ENCODE measurements at places on chromosomes 4 and X.

DNA sequence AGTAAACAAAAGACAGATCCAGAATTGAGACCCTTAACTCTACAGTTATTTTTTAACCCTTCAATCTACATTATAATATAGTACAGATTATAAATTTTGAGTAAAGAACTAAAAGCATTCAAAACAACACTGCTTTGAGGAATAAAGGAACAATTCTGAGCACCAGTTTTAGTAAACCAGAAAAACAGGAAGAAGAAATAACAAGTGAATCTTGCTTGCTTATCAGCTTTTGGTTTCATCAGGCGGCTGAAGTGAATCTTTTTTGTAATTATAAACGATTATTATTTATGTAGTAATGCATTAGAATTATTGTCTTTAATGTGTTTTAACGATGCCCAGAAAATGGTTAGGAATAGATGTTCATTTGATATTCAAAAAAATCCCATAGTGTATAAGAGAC, 305.4 kb downstream of the ARAP2 start:
- no peak for DNase-seq

GRCh38 chr4:88646528-88647280, 50.9 kb downstream of the NAP1L5 start:
- DNase-seq = peak; percentile 76

DNA sequence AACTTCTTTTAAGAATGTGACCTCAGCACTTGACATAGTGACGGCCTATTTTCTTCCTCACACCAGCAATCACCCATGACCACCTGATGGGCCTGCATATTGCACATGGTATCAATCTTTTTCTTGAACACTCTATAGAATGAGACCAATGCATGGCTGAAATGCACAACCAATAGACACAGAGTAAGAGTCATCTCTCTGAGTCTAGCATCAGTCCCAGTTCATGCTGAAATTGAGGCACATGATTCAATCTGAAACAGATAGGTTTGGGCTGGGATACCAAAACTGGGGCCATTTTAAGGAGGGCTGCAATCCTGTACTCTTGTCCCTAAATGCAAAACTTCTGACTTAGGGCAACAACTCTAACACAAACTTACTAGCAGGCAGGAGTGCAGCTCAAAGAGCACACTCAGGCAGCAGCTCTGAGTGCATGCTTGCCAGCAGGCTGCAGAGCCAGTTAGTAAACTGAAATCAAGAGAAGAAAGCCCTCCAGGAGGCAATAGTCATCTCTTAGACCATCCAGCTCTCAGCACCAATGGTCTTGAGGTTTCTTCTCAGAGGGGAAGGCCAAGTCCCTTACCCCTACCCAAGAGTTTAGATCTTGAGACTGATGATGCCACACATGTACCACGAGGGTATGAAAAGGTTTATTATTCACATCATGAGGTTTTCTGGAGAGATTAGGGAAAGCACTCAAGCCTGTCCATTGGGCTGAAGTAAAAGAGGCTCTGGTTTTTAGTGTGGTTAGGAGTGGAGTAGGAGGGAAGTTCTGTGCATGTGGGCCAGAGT, 24.7 kb upstream of the GPR101 start:
- DNase-seq = no peak

DNA sequence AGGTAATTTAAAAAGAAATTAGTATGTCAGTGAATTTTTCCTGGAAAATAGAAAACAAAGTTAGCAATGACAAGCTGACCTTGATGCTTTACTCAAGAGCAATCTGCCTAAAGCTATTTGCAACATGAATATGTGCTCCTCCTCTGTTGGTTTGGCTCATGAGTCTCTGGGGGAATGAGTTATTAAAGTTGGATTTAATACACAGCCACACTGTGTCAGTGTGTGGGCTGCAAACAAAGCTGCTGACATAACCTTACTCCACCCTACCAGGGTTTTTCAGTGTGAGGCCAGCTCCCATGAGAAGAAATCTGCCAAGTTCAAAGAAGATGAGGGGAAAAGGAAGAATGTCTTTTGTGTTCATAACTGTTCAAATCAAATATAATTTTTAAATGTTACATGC, 280.5 kb downstream of the TLL1 start:
- no peak for DNase-seq

DNA sequence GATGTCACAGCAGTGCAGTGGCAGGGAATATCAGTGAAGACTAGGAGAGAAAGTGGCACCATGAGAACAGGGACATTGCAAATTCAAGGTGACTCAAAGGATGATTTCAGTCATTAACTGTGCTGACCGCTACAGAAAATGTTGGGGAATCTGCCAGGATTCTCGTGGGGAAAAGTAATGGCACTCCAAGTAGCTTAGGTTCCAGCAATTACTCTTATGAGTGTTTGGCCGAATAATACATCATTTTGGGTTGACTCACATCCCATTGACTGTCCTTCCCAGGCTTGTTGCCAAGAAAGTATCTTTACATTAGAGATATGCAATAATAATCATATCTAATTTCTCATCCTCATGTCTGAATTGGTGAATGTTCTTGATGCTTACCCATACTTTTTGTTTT, 1411.1 kb upstream of the PCDH7 start:
- DNase-seq = no peak

GRCh38 chr4:148735432-148736155, 293.4 kb upstream of the NR3C2 start:
- no peak for DNase-seq

GRCh38 chr4:52643785-52644244, 15.3 kb downstream of the USP46 start:
- DNase-seq = no peak

DNA sequence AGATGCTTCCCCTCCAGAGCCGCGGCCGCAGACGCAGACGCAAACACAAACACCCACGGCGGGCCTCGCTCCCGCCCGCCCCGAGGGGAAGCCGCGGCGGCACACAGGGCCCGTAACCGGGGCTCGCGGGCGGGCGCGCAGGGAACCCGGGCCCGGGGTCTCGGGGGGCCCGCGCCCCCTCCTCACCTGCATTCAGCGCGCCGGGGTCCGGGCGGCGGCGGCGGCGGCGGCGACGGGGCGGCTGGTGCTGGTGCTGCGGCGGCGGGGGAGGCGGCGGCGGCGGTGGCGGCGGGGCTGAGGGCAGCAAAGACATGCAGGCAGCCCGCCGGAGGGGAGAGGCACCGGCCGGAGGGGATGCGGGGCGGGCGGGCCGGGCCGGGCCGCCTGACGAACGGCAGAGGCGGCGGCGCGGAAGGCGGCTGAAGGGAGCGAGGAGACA, 255 bp upstream of the CNOT6L start:
- DNase-seq = no peak

DNA sequence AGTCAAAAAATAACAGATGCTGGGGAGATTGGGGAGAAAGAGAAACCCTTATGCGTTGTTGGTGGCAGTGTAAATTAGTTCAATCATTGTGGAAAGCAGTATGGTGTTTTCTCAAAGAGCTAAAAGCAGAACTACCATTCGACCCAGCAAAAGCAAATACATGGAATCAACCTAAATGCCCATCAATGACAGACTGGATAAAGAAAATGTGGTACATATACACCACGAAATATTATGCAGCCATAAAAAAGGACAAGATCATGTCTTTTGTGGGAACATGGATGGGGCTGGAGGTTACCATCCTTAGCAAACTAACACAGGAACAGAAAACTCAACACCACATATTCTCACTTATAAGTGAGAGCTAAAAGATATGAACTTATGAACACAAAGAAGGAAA, 188.9 kb downstream of the CAMK2D start:
- no peak for DNase-seq

DNA sequence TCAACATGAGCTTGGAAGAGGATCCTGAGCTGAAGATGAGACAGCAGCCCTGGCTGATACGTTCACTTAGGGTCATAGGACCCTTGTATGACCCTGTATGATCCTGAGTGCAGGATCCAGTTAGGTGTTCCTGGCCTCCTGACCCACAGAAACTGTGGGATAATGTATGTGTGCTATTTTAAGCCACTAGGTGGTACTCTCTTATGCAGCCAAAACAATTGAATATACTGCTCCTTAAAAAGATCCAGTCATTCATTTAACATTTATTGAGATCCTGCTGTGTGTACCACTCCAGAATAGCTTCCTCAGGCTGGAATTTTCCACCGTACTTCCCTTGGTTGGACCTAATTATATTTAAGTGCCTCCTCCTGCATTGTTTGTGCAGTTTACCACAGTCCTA, 167.1 kb downstream of the AMELX start:
- no peak for DNase-seq

DNA sequence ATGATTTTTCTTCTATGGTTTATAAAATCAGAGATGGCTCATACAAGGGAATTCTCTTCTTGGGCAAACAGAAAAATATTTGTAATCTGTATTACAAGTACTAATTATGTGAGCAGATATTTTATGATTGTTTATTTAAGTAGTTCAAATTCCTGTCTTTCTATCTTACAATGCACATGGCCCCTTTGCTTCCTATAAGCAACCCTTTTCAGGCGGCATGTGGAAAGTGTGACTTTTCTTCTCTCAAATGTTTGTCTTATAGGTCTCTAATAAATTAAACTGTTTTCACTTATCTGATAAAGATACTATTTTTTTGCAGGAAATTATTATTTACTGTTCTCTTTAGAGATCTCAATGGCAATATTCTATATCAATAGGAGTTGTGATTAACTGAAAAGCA, 259.3 kb upstream of the MAGEB18 start:
- DNase-seq = no peak

DNA sequence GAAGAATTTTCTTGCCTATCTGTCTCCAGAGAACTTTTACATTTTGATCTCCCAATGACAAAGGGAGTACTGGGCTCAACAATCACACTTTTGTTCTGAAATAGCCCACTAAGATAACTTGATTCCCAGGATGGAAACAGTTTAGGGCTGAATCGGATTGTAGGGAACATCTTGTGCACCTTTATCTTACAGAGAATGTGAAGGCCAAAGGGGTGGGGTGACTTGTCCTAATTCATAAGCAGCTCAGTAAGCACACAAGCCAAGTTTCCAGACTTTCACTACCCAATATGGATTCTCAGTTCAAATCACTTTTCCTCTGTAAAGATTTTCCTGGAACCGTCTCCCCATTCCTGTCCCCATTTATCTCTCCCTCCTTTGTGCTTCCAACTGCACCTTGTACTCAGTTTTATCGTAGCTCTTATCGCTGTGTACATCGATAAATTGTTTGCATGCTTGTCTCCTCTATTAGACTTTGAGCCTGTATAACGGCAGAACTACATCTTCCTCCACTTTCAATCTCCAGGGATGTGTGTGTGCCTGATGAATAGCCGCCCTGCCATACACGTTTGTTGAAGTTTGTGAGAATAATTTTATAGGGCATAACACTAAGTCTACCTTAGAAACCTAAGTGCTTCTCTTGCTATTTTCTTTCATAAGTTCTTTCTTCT, 77.4 kb downstream of the MBNL3 start:
- no peak for DNase-seq

DNA sequence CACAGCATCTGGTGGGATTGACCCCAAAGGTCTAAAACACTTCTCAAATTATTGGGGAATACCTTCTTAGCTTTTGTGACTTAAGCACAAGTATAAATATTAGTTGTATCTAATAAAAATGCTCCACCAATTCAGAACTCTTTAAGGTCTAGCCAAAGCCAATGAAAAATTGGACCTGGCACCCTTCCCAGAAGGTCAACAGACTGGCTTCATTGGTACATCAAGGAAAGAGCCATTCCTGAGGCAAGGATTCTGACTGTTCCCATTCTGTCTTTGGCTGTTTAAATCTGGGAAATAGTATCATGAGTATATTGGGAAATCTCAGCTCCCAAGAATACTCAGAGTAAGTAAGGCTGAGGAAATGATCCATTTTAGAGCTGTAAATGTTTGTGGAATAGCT, 153.0 kb upstream of the TRPC5 start:
- DNase-seq = no peak
